ENCODE measurements at places on chromosomes 6 and 20. TPM values are rescaled to one million over a fixed set of nuclear protein-coding genes. Genes with fewer than 3 reads are reported as not detected.

HCK gene
- 0.14 TPM for total RNA-seq

OR12D1 gene
- total RNA-seq: not detected

KCNQ5 gene
- total RNA-seq: 3.5 TPM

GRIK2 gene
- total RNA-seq: not detected

FRS3 gene
- total RNA-seq: 6.2 TPM

RIMS1 gene
- total RNA-seq: not detected

DNA sequence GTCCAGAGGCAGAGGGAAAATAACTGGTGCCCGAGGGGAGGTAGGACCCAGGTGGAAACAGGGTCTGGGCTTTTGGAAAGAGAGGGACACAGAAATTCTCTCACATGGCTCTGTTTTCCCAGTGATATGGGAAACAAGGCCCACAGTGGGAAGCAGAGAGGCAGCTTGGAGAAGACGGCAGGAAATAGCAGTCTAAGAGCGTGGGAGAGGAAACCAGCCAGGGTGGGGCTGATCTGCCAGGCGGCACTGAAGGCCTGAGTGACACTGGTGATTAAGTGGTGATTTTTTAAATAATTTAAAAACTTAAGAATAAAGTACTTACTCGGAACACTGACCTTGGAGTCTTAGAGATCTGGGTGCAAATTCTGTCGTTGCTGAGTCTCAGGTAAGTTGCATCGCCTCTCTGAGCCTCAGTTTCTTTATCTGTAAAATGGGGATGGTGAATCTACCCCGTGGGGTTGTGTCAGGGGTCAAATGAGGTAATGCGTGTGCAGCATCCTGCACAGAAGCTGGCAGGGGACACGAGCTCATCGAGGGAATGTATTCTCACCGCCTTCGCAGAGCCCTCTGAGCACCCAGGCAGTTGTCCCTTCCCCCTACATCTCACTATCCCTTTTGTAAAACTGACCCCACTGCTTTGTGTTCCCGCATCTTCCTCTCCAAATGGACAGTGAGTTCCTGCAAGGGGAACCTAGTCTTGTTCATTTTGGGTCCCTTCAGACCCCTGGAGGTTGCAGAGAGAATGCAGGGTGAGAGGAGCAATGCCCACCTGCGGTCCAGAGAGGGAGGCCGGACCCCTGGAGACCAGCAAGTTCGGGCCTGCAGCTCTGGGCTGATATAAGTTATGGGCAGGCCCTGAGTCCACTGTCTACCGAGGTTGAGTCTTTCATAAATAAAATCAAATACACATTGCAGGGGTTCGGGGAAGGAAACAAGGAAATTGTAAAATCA, 228.6 kb upstream of the PMEPA1 start:
- DNase-seq: no peak

DNA sequence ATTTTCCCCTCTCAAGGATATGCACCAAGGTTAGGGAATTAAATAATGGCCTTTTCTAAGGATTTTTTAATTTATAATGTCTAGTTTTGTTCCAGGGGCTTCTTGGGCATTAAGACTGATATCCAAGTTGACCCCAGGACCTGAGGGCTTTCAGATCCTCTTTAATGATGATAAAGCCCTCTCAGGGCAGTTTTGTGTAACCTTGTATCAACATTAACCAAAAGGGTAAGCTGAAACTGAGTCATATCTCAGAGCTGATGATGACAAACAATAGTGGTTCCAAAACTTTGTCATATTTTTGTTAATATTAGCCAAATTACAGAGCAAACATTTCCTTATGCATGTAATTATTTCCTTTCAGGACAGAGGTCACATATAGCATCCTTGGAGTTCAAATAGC, 309.4 kb upstream of the MAN1A1 start:
- DNase-seq: no peak

DNA sequence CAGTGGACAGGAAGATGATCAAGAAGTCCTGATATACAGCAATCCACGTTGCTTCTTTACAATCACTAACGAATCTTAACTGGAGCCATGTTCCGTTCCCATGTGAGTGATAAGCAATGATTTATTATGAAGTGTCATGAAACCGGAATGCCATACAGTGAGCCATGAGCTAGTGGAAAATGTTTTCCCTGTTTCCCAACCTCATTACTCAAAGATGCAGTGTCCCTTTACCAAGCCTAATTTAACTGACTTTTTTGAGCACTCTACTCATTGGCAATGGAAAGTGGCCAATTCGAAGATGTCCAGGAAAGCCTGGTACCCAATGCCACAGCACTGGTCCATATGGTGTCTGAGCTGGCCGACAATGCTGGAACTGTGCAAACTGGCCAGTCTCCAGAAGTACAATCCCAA, 148.3 kb downstream of the ZNF217 start:
- no peak for DNase-seq

DNA sequence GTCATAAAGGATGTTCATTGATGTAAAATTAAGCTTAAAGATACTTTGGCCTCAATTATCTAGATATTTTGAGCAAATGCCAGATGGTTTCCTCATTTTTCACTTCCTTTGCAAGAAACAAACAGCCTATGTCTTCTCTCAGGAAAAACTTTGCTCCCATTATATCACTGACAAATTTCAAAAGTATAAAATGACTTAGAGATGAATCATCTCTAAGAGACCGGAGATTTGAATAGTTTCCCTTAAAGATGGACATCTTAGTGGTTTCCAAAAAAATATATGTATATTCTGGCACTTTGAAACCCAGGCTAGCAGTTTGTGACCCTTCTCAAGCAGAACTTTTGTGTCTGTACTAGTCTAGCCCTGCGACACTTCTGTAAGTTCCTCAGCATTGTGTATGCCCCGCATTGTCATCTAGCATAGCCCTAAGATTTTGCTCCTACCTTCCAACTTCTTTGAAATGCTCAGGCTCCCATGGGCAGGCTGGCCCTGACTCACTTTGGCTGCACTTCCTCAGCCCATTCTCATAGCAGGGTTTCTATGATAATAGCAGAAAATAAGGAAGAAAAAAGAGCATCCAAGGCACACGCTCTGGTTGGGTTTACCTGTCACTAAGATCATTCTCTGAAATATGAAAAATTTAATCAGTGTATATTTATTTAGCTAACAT, 25.7 kb upstream of the POU3F2 start:
- DNase-seq: no peak

GRCh38 chr20:46937157-46937523, 42.5 kb downstream of the EYA2 start:
- no peak for DNase-seq

GRCh38 chr6:27066802-27067201, 180.7 kb upstream of the PRSS16 start:
- no peak for DNase-seq

GRCh38 chr6:34055223-34055933, 90.5 kb downstream of the GRM4 start:
- DNase-seq: peak; percentile 68
